ENCODE measurements at places on chromosomes 16 and 17.

DNA sequence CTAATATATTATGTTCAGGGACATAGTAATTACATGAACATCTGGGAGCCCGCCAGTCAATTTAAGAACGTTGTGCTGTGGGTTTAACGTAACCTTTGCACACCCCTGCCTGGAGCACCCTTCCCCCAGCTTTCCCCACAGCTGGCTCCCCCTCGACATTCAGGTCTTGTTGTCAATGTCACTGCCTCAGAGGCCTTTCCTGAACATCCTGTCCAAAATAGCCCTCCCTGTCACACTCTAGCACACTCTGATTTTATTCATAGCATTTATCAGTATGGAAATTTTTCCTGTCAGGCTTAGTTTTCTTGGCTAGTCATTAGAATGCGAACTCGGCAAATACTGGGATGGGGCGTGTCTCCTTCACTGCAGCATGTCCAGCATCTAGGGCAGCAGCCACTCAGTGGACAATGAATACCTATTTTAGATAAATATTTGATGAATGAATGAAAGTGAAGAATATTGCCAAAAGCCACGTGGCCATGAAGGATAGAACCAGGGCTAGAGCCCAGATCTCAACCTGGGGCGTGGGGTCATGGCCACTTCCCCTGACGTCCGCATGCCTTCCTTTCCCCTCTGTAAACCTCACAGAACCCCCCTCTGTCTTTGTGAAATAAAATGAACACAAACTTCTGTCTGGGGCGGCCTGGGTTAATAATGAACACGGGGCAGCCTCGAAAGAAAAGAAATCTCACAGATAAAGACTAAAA lies 10.5 kb downstream of the PIK3R6 start:
- DNase-seq: no peak

GRCh38 chr16:81693041-81693743 lies 85.9 kb upstream of the PLCG2 start:
- DNase-seq: no peak

DNA sequence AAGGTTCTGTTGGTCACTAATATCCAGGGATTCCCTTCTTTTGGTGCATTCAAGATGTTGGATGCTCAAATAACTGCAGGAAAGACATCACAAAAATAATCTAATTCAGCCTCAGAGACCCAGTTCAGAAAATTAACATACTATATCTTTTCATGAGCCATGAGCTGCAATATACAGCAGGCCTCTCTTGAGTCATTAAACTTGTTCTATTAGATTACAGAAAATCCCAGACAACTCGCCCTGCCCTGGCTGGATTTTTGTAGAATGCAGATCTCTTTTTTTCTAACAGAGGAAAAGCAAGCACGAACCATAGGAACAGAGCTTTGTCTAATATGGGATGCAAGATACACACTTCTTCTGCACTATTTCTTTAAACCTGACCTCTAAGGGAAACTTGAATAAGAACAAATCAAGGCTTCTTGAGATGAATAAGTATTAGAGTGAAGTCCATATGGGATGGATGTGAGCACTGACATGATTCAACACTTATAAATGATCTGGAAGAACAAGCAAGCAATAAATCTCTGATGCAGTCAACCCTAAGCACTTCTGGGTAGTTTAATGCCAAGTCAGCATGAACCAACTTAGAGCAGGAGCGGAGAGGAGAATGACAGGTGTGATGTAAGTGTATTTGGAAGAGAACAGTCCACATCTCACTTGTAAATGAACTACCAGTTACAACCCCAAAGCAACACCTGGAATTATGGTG lies 70.7 kb upstream of the GNAO1 start:
- no peak for DNase-seq

DNA sequence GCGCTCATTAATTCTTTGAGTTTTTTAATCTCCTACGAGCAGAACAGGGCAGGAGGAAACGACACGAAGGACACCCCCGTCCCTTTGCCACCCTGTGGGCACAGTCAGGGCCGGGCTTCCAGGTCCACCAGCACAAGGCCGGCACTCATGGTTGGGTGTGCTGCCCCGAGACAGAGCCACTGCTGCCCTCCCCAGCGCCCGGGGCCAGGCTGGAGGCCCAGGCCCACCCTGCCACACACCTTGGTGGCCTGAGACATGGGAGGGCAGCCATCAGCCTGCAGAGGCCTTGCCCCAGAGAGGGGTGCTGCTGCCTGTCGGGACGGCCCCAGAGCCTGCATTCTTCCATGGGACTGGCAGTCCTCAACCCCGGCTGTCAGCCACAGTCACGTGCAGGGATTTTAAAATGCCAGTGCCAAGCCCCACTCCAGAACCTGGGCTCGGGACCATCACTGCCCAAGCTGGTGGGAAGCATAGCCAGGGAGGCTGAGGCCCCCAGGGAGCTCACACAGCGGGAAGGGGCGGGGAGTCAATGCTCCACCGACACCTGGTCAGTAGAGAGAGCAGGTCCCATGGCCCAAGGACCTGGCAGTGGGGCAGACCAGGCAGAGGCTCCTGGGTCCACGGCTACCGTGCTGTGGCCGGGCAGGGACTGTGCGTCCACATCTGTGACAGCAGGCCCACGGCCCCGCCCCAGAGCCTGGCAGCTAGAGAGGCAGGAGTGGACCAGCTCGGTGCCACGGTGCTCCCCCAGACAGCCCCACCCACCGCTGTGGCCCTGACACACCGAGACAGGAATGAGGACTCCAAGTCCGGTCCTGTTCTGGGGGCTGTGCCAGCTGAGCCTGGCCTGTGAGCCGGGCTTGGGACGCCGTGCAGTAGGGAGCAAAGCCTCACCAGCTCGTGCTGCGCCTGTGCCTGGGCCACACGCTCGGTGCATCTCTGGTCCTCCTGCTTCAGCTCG lies 27.5 kb downstream of the CEP131 start:
- no peak for DNase-seq

GRCh38 chr16:23195366-23195978 lies 12.9 kb downstream of the SCNN1G start:
- no peak for DNase-seq

- DNase-seq: no peak
Measured at GRCh38 chr16:46929378-46930332, 43.8 kb downstream of the DNAJA2 start.

DNA sequence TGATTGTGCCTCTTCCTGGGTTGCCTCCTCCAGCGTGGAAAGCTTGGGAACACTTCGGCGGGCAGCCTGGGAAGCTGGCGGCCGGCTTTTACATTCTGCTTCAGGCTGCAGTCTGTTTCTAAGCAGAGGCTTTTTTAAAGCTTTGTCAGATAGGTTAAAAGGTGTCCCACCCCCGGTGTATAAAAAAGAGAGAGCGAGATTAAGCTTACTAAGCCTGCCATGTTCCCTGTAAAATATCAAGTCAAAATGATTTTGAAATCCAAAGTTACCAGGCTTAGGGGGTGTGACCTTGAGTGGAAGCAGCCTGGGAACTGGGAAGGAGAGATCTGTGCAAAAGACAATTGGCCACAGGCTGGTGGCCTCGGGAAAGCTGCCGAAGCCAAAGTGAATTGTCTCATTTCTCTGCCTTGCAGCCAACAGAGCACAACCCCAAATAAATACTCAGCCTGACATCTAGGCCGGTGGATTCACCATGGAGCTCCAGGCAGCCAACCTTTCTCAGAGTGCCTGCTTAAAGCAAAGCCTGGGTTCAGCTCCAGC lies 254.5 kb downstream of the FTO start:
- no peak for DNase-seq

DNA sequence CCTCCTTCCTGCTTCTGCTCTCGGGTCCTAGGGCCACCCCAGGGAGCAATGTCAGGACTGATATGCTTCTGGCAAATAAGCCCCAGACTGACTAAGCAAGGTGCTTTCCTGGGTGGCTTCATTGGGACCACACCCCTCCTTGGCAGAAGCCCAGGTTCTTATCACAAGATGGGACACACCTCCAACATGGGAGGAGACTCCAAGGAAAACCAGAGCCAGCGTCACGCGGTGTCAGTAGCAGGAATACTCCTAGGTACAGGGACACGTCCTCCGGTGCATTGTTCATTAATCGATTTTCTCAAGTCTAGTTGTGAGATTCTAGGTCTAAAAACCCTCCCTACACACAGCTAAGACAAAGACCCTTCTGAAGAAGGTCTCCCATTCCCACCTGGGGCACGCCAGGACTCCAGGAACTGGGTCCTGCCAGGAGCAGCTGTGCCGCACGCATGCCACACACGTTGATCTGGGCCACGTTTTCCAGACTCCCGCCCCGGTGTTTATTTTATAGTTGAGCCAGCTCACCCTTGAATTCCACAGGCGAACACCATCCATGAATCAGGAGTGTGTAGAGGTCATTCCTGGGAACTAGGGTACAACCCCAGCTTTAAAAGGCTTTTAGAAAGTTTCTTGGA lies 30.8 kb downstream of the FA2H start:
- DNase-seq: no peak

GRCh38 chr16:81497690-81498089 lies 53.1 kb downstream of the CMIP start:
- no peak for DNase-seq

DNA sequence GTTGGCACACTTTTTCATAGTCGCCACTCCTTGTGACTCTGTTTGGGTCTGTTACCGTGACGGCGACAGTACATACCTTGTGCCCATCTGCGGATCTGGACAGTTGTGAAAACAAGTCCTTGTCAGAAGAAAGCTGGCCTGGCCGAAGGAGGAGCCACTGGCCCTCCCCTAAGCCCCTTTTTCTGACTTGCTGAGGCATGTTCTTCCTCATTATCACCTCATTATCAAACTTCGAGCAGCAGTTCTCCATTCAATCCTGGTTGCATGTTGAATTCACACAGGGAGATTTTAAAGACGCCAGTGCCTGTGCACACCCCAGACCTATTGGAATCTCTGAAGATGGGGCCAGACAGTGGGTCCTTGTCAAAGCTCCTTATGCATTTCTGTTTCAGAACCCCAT lies 61.1 kb downstream of the CYLD start:
- no peak for DNase-seq

GRCh38 chr16:87245511-87245910 lies 71.7 kb downstream of the C16orf95 start:
- no peak for DNase-seq

- no peak for DNase-seq
Measured at GRCh38 chr16:82509691-82510430, 116.9 kb upstream of the CDH13 start.

GRCh38 chr16:82845116-82845515 lies 218.3 kb downstream of the CDH13 start:
- no peak for DNase-seq

- DNase-seq: no peak
Measured at GRCh38 chr17:5531085-5531418, 44.7 kb downstream of the MIS12 start.

DNA sequence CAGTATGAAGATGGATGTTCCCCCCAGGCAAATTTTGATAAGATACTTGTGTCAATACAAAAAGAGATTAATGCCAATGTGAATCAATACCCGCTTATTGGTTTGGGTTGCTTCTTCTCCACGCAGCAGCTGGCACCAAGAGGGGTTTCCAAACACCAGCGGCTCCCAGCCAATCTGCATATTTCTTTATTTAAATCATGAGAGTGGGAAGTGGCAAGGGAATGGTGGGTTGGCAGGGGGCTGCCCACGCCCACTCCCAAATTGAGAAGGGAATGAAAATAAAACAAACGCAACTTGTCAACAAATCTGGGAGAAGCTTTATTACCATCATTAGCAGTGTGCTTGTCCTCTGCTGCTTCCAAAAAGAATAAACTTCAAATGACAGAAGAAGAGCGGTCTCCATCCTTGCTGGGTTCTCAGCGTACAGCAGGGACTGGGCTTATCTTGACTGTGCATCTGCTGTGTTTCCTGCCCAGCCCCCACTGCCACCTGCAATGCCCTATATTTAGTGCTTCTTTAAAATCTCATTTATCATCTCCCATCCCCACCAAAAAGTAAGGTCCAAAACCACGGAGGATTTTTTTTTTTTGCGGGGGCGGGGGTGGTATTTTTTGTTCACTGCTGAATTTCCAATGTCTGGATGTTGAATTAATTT lies 34.9 kb upstream of the C16orf78 start:
- no peak for DNase-seq

GRCh38 chr17:73989671-73990070 lies 213.8 kb upstream of the RPL38 start:
- DNase-seq: no peak

GRCh38 chr16:63069047-63069446 lies 1032.8 kb upstream of the CDH8 start:
- no peak for DNase-seq

GRCh38 chr17:10616502-10617119 lies 40.5 kb downstream of the MYH3 start:
- DNase-seq: no peak

DNA sequence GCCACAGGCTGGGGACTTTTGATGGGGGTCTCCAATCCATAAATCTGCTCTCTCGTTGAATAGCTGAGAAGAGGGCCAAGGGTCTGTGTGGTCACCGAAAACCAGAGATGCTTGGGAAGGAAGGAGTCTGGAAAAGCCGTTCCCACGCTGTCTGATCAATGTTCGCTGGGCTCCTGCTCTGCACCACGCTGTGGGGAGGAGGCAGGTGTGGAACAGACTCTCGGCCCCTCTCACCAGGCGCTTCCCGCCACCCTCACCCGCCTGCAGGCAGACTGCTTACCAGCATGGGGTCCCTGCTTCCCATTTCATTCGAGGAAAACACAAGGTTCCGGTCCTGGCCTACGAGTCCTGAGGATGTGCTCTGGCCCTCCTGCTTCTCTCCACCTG lies 702 bp upstream of the ALDH3A1 start:
- no peak for DNase-seq

- DNase-seq: no peak
Measured at GRCh38 chr17:34499576-34499975, 79.8 kb upstream of the TMEM132E start.

- no peak for DNase-seq
Measured at GRCh38 chr17:44221862-44222111, 2.3 kb upstream of the UBTF start.

- DNase-seq: no peak
Measured at GRCh38 chr17:47806913-47807255, 14.7 kb downstream of the OSBPL7 start.

DNA sequence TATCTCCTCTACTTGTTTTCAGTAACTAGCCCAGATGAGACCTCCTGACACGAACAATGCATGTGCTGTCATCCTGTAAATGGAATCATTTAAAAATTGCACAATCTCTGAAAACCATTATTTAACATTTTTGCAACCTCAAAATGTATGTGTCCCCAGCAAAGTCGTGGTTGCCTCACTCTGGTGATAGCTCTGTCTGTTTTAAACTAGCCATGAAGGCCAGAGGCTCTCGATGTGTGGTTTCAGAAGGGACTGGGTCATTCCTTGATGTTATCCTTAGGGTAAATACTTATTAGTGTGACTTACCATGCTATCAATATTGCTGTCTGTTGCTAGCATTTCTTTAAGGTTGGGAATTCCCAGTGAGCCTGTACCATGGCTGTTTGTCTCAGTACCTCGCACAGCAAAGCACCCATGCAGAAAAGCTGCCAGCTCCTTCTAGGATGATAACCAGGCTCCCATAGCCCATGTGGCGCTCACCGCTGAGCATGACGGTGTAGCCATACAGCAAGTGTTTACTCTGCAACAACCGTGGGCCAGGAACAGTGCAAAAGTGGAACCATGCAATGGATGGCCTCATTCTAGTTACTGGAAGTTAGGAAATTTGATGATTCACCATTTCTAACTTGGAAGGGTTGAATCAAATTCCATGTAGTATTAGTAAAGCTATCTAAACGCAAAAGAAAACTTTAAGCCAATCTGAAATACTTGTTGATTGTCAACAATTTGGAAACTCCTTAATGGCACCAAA lies 2.9 kb upstream of the PGS1 start:
- no peak for DNase-seq

All from cortex of kidney (tissue), 1 donor.